ENCODE measurements at places on chromosomes 6 and 20.

- no peak for DNase-seq
These were observed 10.0 kb downstream of the CITED2 start for GRCh38 chr6:139364302-139364981.

DNA sequence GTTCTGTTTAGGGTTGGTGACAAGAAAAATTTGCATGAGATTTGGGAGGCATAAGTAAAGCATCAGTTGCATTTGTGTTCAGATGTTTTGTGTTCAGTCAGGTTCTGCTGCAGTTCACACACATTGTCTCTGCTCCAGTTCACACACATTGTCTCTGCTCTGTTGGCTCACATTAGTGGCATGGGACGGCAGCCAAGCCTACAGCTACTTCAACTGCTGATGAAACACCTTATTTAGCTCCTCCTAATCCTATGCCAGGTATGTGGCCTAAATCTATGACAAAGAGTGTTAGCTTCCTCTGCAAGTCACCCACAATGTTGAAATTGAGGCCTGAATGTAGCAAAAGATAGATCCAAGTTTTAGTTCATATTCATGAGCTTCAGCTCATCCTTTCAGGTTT is 278.1 kb upstream of the SYNCRIP start:
- DNase-seq = no peak

GRCh38 chr6:17580518-17581048 is 19.5 kb upstream of the FAM8A1 start:
- DNase-seq = peak; percentile 57

DNA sequence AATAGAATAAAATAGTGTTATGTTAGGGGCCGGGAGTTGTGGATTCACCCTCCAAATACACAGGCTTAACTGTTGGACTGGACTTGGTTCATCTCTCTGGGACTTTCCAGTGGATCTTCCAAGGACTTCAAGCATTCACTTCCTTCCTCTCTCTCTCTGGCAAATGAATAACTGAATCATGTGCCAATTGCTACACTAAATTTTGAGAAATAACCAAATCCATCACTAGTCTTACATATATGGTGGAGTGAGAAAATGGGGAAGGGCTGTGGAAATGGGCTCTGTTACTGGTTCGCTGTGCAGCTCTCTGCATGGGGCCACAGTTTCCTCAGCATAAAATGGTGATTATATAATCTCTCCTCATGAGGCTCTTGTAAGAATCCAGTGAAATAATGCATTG is 6.8 kb upstream of the KIAA1755 start:
- no peak for DNase-seq

GRCh38 chr6:25008707-25009392 is 73.1 kb upstream of the RIPOR2 start:
- no peak for DNase-seq

DNA sequence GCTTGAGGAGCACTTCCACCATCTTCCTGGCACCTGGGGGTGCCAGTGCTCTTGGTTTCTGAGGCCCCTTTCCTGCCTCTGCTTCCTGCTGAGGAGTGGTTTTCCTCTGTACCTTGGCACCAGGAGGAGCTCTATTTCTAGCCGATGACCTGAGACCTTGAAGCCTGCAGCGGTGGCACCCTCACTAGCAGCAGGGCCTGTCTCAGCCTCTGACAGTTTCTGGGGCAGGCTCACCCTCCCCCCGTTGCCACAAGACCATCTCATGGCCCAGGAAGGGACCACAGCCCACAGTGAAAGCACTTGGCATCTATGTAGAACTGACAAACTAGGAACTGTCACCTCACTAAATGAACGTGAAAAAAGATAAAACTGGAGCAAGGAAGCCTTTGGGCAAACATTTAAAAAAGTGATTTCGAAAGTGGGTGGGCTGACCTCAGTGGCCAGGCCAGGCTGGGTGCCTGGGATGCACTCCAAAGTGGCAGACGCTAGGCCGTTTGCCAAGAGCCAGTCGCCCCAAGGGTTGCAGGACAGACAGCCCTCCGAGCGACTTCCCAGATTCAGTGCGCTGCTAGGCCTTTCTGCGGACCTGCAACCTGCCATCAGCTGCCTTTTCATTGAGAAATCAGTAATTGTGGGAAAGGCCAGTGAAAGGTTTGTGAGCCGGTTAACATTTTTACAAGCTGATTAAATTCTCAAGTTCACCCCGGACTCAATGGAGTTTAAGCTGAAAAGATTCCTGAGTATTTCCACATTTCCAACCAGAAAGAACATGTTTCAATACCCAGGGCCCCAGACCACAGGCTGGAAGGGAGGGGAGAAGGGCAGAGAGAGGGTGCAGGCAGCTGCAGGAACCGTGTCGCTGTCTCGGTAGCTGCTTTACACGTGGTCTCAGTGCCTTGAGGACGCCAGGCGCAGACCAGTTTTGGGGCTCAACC is 303.7 kb downstream of the ESR1 start:
- no peak for DNase-seq

GRCh38 chr6:28776269-28777146 is 147.3 kb downstream of the TRIM27 start:
- no peak for DNase-seq

DNA sequence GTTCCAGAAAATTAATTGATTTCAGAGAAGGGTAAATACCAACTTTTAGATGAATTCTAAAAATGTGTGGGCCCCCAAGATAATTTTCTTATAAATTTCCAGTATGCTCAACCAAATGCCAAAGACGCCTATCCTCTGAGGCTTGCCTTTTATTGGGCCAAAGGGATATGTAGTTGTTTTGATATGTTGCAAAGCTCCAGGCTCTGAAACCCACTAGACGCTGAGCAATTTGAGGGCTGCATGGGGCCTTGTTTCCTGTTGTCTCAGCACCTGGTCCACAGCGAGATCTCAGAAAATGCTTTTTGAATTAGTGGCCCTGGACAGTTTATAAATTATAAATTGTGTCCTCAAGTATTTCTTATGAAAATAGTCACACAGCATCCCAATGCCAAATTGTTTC is 397.2 kb downstream of the SAMD5 start:
- DNase-seq = no peak

DNA sequence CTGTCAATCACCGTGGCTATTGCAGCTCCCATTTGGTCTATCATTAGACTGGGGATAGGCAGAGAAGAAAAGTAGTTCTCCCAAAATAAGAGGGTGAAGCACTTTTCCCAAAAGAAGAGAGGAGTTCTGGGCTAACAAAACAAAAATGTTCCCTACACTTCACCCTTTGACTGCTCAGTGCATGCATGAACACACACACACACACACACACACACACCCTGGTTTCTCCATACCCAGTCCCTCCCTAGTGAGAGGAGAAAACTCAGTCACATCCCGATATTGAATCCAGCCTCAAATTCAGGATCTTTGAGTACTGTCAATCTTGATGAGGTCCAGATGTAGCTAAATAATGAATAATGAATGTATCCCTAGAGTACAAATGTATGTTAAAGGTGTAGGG is 4.6 kb upstream of the TBPL1 start:
- no peak for DNase-seq

DNA sequence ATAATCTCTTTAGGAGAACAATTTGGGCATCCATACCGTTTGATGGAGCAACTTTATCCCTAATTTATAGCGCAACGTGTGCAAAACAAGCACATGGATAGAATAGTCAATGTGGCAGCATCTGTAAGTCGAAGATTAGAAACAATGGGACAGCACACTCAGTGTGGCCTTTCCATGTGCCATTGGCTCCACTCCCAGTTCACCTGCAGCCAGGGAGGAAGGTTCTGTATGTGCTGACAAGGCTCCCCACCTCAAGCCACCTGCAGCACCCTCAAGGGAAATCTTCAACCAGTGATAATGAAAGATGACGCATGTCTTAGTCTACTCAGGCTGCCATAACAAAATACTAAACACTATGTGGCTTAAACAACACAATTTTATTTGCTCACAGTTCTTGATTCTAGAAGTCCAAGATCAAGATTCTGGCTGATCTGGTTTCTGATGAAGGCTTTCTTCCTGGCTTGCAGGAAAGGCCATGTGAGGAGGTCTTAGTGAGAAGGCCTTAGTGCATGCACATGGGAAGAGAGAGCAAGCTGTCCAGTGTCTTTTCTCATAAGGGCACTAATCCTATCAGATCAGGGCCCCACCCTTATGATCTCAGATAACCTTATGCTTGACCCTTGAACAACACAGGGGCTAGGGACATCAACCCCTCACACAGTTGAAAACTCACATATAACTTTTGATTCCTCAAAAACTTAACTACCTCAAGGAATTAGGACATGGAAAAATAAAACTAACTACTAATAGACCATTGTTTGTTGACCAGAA is 34.9 kb upstream of the SHLD1 start:
- DNase-seq = no peak
